ENCODE measurements at places on chromosomes 5 and 9.

DNA sequence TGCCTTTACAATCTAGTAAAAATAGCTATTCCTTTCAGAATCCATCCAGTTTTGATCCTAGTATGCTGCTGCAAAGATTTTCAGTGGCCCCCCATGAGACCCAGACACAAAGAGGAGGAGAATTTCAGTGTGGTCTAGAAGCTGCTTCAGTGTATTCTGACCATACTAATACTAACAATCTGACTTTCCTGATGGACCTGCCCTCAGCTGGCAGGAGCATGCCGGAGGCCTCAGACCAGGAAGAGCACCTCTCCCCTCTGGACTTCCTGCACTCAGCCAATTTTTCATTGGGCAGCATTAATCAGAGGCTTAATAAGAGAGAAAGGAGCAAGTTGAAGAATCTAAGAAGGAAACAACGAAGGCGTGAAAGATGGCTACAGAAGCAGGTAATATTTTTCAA is 48.5 kb downstream of the RNF180 start:
- DNase-seq = no peak

DNA sequence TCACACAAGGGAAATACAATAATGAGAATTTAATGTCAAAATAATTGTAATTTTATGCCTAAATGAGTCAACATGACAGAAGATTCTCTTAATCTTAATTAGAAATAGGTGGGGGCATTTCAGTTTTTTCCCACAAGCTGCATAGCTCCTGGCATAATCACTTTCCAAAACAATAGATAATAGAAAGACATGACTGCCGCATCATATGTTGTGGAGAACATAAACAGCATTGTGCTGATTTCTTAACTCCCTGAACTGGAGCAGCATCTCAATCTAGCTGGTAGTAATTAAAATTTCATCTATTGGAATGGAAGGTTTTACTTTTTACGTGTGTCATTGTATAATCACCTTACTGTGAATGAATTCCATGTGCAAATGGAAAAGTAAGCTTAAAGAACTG is 112.1 kb downstream of the ST8SIA4 start:
- DNase-seq = no peak

GRCh38 chr5:107557051-107557658 is 113.6 kb downstream of the EFNA5 start:
- DNase-seq = no peak

- no peak for DNase-seq
These were observed 100.9 kb downstream of the STRBP start for GRCh38 chr9:123167474-123167873.

DNA sequence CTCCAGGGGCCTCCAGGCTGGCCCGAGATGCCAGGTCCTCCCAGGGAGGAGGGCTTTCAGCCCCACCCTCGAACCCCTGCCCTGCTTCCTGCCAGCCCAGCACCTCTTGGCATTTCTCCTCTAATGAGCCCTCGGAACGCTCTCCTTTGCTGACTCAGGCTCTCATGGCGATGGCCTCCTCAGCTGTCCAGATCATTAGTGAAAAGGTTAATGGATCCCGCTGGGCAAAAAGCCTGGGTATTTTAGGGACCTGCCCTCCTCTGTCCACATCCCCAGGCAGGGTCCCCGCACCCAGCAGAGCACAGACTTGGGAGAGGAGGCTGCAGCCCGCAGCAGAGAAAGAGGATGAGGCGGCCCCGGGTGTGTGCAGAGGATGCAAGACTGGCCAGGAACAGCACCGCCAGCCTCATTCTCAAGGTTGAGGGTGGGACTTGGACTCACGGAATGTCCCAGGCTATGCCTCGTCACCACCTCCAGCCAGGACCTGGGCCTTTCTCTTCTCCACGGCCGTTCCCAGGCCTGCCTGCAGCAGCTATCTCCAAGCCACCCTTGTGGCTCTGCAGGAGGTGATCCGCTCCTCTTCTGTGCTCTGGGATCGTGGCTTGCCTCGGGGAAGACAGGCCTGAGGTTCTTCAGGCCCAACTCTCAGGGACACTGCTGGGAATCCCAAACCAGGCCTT is 23.0 kb upstream of the ADAMTS2 start:
- DNase-seq = no peak

- no peak for DNase-seq
These were observed 8.4 kb downstream of the NDUFS4 start for GRCh38 chr5:53568871-53569270.

DNA sequence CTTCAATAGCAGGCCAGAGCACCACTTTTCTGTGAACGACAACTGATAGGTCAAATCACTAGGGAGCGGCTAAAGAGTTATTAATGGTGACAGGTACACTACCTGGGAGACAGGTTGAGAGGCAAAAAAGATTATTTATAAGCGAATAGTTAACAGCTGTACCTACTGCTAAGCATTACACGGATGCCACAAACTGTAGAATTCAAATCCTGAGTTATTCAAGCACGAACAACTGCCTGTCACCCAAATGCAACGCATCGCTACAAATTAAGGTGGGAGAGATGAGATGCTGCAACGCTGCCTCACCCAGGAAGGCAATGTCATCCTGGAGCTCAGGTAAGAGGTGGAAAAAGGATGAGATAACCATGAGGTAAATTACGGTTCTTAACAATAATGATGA is 342.9 kb downstream of the BNC2 start:
- no peak for DNase-seq

DNA sequence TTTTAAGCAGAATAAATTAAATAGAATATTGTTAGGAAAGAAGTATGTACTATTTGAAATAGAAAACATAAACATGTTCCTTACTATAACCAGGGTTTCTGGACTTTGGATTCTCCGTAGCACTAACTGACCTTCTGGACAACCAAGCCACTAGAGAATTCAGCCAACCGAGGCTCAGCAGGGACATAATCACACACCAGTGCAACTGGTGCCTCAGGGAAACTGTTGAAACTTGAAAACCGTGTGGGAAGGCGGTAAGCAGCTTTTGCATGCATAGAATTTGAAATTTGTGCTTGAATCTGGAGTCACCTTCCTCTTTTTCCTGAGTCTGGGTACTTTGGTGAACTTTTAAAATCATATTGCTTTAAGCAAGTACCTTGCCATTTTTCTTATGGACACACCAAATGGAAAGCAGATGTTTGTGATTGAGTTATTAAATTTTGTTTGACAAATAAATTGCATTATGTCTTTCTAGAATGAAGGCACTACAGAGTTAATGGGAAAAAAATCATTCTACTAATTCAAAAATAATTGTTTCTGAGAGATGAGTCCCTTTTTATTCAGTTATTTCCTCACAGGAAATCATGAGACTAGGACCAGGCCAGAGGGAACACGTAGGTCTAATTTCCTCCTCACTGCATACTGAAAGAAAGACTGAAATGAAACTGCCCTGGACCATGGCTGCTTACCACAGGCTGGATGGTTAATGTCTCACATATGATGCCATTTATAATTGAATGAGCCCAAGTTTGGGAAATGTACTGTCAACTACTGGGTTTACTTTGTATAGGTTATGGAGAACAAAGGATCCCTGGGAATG is 20.6 kb upstream of the SCAMP1 start:
- no peak for DNase-seq

- DNase-seq = no peak
These were observed 17.3 kb downstream of the SCAMP1 start for GRCh38 chr5:78377718-78378105.

GRCh38 chr9:122336866-122337555 is 33.8 kb upstream of the PTGS1 start:
- DNase-seq = no peak

- DNase-seq = no peak
These were observed 28.7 kb downstream of the TGFBI start for GRCh38 chr5:136057401-136058038.

DNA sequence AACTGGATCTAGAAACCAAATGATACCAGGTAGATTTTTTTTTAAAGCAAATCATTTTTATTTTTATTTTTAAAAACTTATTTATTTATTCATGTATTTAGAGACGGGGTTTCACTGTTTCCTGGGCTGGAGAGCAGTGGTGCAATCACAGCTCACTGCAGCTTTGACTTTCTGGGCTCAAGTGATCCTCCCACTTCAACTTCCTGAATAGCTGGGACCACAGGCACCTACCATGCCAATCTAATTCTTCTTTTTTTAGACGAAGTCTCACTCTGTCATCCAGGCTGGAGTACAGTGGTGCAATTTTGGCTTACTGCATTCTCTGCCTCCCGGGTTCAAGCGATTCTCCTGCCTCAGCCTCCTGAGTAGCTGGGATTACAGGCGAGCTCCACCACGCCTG is 41.3 kb upstream of the CDK20 start:
- no peak for DNase-seq

GRCh38 chr9:35863583-35863982 is 6.6 kb downstream of the OR13J1 start:
- no peak for DNase-seq

DNA sequence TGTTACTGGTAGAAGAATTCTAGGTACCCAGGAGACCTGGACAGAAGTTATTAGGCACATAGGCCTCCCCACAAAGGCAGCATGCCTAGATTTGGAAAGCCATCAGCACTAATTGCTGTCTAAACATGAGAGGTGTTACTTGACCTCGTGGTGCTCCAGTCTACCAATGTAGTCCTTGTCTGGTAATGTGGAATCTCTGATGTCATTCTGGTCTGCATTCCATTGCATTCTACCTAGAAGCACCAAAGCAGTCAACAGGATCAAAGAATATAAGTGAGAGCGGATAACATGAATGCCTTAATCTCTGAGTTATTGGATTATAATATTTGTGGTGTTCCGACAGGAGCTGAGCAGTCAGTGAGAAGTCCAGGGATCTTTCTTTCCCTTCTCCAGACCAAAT is 175.2 kb downstream of the PSAT1 start:
- no peak for DNase-seq

Measured in activated T-cell treated with anti-CD3 and anti-CD28 coated beads for 48 hours (primary cell).